ENCODE measurements at places on chromosomes 3 and 15. TPM values are rescaled to one million over a fixed set of nuclear protein-coding genes. Genes with fewer than 3 reads are reported as not detected.

Gene SLC9C1
- not detected for total RNA-seq

Gene IQCH
- 2.8 TPM for total RNA-seq

Gene EFCAB12
- total RNA-seq = 0.31 TPM

Gene IQGAP1
- 207 TPM for total RNA-seq

Gene ZDHHC19
- total RNA-seq = 0.36 TPM

Gene TMEM115
- total RNA-seq = 16.0 TPM

Gene SPATA12
- total RNA-seq = not detected

Gene EPHB3
- total RNA-seq = not detected
